Amygdala (tissue), 56 donors: ENCODE measurements at places on chromosomes 7 and 10.

DNA sequence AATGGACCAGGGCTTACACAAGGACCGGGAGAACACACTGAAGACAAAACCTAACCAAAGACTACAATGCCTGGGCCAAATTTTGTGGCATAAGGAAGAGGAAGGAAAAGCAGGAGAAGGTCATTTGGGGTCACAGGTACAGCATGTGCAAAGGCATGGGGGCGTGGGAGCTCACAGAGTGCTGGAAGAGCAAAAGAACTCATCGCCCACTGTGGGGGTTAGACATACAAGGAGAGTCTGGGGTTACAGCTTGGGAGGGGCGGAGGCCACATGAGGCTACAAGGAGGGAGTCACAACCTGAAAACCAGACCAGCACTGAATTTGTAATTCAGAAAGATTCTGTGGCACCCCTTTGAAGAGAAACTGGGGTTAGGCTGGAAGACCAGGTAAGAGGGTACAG is 9.7 kb downstream of the PUS7 start:
- DNase-seq, result no peak

DNA sequence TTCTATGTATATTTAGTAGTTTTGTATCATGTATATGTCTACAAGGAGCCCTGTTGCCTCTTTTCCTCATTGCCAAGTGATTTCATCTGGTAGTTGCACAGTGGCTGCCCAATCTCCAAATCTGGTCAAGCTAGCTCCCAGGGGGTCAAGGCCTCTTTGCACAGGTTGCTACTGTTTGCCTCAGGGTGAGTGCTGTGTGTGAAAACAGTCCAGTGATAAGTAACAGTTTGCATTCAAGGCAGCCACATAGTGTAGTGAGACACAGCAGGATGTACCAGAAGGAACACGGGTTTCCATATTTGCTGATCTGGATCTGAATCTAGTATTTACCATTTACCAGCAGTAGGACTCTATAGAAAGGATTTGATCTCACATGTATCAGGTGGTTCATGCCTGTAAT is 13.3 kb upstream of the EPC1 start:
- DNase-seq, result no peak

- no peak for DNase-seq
Observed at GRCh38 chr7:15684871-15685270, 1.6 kb downstream of the MEOX2 start.

- no peak for DNase-seq
Observed at GRCh38 chr10:7107285-7107684, 303.5 kb downstream of the SFMBT2 start.

DNA sequence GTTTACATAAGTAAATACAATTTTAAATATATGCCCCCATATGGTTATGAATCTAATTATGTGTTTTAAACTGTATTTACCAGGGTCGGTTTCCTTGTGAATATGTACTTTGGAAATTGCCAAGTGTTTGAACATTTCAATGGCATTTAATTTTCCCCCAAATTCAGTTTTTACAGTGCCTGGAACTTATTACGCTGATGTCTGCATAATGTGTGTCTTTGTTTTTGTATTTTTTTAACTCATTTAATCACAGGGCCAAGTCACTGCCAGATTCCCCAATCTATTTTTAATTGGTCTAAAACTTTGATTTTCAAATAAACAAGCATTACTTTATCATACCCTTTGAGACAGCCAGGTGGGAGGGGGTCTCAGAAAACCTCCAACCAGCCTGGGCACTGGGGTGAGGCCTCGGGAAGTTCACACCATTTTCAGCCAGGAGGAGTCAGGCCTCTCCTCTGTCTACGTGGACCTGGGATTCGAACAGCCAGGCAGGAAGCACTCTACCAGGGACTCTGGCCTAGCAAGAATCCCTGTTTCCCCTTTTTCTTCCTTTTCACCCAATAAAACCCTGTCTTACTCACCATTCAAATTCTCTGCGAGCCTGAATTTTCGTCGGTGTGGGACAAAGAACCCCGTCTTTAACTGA is 151.5 kb upstream of the COL1A2 start:
- no peak for DNase-seq

DNA sequence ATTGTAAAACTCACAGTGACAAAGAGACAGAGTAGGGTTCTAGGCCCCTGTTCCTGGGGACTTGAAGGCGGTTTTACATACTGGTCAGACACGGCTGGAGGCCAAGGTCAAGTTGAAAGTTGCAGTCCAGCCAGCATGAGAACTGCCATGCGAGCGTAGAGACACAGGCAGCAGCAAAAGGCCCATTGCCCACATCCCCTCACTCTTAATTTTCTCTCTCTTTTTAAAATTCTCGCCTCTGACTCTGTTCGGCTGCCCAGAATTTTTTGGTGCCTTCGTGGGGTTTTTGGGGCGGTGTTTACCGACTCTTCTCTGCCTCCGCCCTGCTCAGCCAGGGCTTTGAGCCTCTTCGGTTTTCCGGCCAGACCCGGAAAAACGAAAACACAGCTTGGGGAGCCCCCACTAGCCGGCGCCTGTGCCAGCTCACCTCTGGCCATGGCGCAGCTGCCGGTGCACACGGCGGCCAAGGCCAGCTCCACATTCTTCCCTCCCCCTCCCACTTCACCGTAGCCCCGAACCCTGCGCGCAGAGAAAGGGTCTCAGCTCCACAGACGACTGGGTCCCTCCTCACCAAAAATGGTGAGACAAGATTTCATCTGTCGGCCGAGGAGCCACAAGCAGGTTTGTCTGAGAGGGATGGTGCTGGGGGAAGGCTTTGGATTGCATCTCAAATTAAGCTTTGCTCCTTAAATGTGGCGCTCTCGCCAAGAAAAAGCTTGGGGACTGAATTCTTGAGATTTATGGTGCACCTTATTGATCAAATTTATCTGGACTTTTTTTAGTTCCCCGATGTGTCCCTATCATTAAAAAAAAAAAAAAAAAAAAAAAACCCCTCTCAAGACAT is 2.3 kb upstream of the HOXA13 start:
- no peak for DNase-seq

GRCh38 chr10:128563387-128563786 is 437.2 kb upstream of the MKI67 start:
- DNase-seq, result no peak

DNA sequence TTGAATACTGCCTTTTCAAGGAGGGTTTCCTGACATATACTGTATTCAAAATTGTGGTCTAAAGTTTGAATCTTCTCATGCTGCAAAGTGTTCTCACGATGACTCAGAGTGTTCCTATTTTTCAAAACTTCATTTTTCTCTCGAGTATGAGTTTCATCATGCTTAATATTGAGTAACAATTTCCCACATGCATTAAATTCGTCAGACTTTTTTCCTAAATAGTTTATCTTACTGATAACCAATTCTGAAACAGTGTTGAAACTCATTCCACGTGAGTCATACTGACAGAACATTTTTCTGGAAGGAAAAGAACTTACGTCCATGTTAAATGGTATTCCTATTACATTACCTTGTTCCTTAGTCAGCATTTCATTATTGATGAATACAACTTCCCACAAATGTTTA is 44.1 kb downstream of the ZNF33B start:
- DNase-seq, result no peak

DNA sequence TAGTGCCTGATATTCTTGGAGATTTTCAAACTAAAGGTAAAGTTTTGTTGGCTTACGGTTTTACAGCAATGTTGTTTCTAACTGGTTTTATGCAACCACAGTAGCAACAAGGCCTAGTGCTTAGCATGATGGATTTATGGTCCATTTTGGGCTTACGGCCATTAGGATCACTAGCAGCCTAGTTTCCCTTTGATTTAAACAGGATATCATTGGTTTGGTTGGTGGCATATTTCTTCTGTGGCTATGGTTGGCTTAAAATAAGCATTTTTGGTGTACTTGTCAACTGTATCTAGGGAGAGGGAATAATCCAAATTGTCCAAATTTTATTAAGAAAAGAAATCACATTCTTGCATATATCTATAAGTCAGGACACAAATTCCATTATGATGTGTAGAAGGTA is 194.0 kb downstream of the HDAC9 start:
- no peak for DNase-seq

- no peak for DNase-seq
Observed at GRCh38 chr7:42790196-42790595, 121.7 kb downstream of the C7orf25 start.

GRCh38 chr10:118207470-118208007 is 134.6 kb downstream of the FAM204A start:
- no peak for DNase-seq

GRCh38 chr7:75045881-75046280 is 27.7 kb downstream of the RCC1L start:
- DNase-seq, result no peak

DNA sequence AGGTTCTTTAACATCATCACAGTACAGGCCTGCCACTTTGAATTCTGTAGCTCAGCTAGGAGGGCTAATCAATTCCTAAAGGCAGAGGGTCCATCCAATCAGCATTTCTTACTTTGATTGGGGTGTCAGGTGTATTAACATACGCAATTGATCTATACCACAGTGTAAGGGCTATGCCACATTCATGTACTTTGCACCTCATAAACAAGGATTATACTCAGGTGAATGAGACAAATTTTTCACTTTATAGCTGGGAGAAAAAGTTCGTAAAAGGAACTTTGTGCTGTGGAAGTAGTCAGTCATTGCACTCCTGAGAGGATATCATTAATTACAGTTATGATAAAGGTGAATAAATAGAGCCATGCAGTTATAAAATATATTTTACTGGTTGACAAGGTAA is 119.9 kb upstream of the AHR start:
- no peak for DNase-seq

- no peak for DNase-seq
Observed at GRCh38 chr10:132503581-132504421, 33.8 kb upstream of the INPP5A start.

GRCh38 chr7:28207486-28208158 is 27.0 kb upstream of the JAZF1 start:
- DNase-seq, result no peak

GRCh38 chr7:130493275-130493873 is 1.5 kb downstream of the MEST start:
- no peak for DNase-seq

GRCh38 chr10:114265392-114266053 is 26.5 kb downstream of the VWA2 start:
- no peak for DNase-seq

GRCh38 chr10:61961278-61961677 is 59.8 kb downstream of the ARID5B start:
- no peak for DNase-seq

- no peak for DNase-seq
Observed at GRCh38 chr7:137110535-137110934, 233.0 kb downstream of the PTN start.

- no peak for DNase-seq
Observed at GRCh38 chr10:127306479-127306878, 110.1 kb upstream of the INSYN2A start.

GRCh38 chr7:111998326-111998725 is 207.9 kb downstream of the DOCK4 start:
- DNase-seq, result no peak

GRCh38 chr7:23709081-23709750 is 803 bp upstream of the STK31 start:
- no peak for DNase-seq

- peak; percentile 15 for DNase-seq
Observed at GRCh38 chr7:143385891-143386781, 5.0 kb downstream of the ZYX start.

DNA sequence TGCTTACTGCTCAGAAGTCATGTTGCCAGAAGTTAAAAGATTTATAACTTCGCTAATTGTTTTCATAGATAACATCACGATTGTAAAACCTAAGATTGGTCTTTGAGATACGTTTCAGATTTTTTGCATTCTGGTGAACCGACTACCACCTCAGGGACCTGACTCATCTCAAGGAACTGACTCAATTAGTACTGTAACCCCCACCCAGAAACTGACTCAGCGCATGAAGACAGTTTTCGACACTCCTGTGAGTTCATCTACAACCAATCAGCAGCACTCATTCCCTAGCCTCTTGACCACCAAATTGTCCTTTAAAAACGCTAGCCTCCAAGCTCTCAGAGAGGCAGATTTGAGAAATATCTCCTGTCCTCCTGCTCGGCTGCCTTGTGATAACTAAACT is 72.3 kb downstream of the ELMO1 start:
- no peak for DNase-seq

GRCh38 chr7:47044625-47045024 is 537.3 kb downstream of the TNS3 start:
- no peak for DNase-seq
